HTR-8/SVneo (cell line): ENCODE measurements at places on chromosomes 5 and 9.

DNA sequence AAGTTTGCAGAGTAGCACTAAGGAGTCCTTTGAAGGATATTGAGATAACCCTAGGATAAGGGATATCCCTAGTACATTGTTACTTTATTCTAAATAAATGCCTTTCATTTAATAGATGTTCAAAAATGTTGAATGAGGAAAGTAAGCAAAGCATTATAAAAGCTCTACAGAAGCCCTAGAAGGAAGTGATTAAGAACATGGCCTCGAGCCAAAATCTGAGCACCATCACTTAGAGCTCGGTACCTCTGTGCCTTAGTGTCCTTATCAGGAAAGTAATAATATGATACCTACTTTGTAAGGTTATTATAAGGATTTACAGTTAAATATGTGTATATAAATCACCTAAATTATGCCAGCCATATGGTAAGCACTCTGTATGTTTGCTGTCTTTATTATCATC, 242.6 kb downstream of the KIAA0825 start:
- no peak for DNase-seq

GRCh38 chr9:78622126-78622525, 325.2 kb downstream of the PSAT1 start:
- no peak for DNase-seq

GRCh38 chr9:24672336-24672735, 126.6 kb upstream of the IZUMO3 start:
- no peak for DNase-seq

DNA sequence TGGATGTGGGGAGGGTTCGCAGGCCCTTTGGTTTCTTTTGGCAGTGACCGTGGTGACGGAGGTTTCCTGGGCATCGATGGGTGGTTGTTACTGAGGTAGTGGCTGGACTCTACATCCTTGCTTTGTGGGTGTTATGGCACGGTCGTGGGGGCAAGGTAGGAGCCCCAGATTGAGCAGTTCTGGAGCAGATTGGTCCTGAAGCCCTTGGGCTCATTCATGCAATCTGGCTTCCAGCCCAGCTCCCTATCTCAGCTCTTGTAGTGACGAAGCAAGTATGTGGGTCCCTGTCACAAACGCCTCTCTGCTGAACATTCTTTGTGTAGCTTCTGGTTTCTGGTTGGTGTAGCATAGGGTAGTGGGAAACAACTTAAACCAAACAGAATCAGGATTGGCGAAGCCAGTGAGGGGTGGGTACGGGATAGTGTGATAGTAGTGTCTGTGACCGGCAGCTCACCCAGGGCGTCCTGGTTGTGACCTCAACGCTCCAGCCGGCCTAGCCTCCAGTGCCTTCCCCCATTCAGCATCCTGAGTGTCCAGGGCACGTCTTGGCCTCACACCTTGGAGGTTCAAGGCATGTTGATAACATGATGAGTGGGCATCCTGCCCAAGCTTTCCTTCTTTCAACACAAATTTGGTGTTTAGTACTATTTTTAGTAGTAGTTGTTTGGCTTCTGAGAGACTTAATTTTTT, 2.9 kb downstream of the NDUFS6 start:
- DNase-seq, result no peak

DNA sequence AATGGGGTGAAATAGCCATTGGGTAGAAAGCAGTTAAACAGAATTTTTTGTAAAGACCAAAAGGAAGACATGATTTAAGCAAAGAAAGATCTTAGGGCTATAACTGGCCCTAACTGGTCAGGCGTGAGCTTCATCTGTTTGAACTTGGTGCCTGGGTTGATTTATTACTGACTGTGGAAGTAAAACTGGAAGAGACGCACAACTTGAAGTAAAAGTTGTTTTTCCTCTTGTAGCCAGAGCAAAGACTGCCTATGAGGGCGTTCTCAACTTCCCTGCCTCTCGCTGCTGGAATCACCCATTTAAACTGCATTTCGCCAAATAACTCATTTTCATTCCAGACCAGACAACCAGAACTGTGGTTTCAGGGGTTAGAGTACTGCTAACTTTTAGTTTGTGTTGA, 1.5 kb downstream of the THBS4 start:
- no peak for DNase-seq

DNA sequence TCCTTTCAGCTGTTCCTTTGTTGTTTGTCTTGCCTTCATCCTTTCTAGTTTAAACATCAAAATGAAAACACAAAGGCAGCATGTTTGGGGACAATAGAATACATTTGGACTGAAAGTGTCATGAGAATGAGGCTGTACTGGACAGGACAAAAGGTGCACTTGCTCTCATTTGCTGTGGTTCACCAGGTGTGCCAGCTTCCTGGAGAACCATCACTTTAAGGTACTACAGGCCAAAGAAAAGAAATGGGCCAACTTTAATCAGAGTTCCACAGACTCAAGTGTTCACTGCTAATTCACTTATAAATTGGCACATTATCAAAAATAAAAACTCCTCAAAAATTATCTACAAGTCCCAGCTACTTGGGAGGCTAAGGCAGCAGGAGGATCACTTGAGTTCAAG, 53.8 kb downstream of the ABHD17B start:
- no peak for DNase-seq

GRCh38 chr5:169934990-169935389, 45.3 kb downstream of the INSYN2B start:
- DNase-seq, result no peak

DNA sequence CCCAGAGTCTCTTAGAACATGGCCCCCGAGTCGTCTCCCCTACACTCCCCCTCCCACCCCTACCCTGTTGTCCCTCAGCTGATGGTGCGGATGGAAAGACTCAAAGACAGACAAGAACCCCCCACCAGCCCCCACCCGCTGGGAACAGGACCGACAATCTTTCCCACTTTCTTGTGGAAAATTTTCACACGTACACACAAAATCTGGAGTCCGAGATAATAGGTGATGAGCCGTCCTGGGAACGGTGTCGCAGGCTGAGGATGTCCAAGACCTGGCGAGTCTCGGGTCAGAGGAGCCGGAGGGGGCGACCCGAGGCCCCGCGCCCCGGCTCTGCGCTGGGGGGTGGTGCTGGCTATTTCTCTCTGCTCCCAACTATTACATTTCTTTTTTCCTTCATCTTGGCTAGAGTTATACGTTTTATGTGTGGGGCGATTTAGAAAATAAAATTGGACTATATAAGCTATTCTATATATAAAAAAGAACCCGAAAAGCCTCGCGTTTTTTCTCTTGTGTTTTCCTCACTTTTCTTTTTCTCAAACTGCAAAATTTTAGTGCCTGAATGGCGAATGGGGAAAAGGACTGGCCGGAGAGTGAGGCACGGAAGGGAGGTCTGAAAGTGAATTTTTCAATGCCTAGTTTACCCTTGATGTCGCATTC, 188.8 kb downstream of the MEF2C start:
- DNase-seq, result no peak

GRCh38 chr9:115877852-115878438, 275.6 kb upstream of the PAPPA start:
- no peak for DNase-seq

- no peak for DNase-seq
These were observed 11.5 kb downstream of the CAMK4 start for GRCh38 chr5:111235635-111236034.

- DNase-seq, result peak; percentile 26
These were observed 27.0 kb upstream of the ALDOB start for GRCh38 chr9:101462558-101462957.

GRCh38 chr5:10743951-10744350, 17.1 kb downstream of the DAP start:
- DNase-seq, result no peak

GRCh38 chr5:117255211-117256027, 680.8 kb upstream of the SEMA6A start:
- no peak for DNase-seq

DNA sequence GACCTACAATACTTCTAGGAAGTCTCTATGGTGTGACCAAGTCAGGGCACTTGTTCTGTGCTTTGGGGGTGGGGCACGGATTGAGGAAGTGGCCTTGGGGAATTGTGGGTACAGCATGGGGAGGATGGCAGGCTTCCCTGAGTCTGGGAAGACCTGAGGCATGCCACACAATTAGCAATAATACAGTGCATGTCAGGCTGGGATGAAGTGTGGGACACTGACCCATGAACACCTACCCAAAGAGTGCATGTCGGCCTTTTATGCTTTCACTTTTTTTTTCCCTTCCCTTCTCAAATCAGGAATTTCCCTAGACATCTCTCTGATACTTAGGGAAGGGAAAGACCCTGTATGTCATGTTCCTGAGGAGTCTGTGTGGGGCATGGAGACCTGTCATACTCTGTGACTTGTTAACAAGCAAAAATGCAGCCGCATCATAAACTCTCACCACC, 146.4 kb downstream of the PALM2AKAP2 start:
- no peak for DNase-seq

DNA sequence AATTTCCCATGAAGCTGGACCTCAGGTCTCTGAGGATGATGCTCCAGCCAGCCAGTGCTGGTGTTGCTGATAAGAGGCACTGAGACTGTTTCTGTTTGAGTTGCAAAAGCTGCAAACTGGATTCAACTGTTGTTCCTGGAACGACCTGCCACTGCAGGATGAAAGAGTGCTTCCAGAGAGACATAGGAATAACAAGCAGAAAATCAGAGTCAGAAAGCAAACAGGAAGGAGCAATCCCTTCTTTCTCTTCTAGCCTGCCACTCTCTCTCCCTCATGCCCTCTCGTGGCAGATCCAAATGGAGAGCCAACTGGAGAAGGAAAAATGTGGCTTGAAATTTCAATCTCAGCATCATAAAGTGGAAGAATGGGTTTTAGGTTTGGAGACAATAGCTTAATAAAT, 110.4 kb downstream of the STARD4 start:
- no peak for DNase-seq

DNA sequence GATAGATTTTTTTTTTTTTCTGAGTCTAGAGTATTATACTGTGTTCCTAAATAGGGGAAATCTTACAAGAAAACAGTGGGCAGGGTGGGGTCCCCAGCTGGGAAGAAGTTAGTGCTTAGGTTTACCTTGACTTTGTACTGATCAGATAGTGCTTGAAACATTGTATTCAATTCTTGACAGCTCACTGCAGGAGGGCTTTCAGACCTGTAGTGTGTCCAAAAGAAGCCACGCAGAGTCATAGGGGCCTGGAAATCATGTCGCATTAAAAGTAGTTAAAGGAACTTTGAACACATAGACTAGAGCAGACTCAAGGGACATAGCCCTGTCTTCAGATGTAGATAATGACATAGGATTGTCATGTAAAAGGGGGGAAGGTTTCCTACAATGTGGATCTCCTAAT, 215.4 kb upstream of the NR4A3 start:
- no peak for DNase-seq

GRCh38 chr9:15524845-15525455, 14.2 kb upstream of the PSIP1 start:
- no peak for DNase-seq

DNA sequence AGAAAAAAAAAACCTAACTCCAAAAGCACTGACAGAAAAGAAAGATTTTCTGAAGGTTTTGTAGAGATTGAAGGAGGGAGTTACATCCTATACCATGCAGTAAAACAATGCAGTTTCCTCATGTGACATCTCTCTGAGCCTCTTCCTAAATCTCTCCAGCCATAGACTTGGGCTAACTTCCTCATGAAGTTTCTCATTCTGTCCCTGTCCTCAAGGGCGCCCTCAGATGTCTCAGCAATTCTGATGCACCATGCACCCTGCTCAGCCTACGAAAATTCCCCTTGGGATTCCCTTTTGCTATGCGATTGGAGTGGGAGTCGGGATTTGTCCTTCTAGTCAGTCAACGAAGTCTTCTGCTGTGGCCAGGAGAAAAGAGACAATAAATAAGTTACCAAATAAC, 68.9 kb downstream of the FAT2 start:
- no peak for DNase-seq

- DNase-seq, result no peak
These were observed 21.3 kb upstream of the KCNIP1 start for GRCh38 chr5:170482511-170482910.
